Neural crest cell (in vitro differentiated cells): ENCODE measurements at places on chromosomes 7 and 10. TPM values are rescaled to one million over a fixed set of nuclear protein-coding genes. Genes with fewer than 3 reads are reported as not detected.

Gene EPHB4
- total RNA-seq: 80.4 and 84.5 TPM in 2 replicates

Gene FAM241B
- 11.6 and 12.5 TPM in 2 replicates for total RNA-seq

Gene NUDT13
- total RNA-seq: 3.4 and 4.6 TPM in 2 replicates

Gene C7orf57
- not detected in 2 replicates for total RNA-seq

Gene ARPC1B
- total RNA-seq: 67.7 and 71.6 TPM in 2 replicates

Gene CCDC146
- total RNA-seq: 3.2 and 6.4 TPM in 2 replicates

Gene RNF32
- 1.2 and 1.4 TPM in 2 replicates for total RNA-seq

Gene TCAF2
- 0.09 and 0.11 TPM in 2 replicates for total RNA-seq

Gene KCNH2
- total RNA-seq: 10.7 and 12.4 TPM in 2 replicates

Gene SVIL
- total RNA-seq: 57.5 and 57.7 TPM in 2 replicates

Gene CFAP70
- 0.65 and 0.84 TPM in 2 replicates for total RNA-seq

Gene COL1A2
- 98.8 and 110 TPM in 2 replicates for total RNA-seq

Gene CALML3
- not detected in 2 replicates for total RNA-seq

GRCh38 chr10:102644646-102645387, 538 bp downstream of the TRIM8 start:
- peak; percentile 55 for DNase-seq

DNA sequence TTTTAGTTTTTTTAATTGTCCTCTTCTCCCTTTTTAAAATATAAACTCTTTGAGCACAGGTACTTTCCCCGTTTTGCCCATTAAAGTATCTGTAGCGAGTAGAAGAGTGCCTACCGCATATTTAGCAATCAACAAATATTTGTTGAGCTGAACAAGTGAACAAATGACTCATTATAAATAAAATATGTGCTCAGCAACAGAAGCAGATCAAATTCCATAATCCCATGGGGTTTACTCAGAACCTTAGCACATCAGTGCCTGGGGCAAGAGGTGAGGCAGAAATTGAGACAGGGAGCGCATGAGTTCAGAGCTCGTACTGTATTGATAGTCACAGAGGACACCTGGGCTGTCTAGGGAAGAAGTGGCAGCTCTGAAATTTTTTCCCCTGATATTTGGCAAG, 161.0 kb downstream of the SEM1 start:
- no peak for DNase-seq

GRCh38 chr7:56023500-56023899, 27.7 kb downstream of the PSPH start:
- no peak for DNase-seq

GRCh38 chr10:95987685-95988426, 55.5 kb upstream of the CCNJ start:
- DNase-seq: no peak

DNA sequence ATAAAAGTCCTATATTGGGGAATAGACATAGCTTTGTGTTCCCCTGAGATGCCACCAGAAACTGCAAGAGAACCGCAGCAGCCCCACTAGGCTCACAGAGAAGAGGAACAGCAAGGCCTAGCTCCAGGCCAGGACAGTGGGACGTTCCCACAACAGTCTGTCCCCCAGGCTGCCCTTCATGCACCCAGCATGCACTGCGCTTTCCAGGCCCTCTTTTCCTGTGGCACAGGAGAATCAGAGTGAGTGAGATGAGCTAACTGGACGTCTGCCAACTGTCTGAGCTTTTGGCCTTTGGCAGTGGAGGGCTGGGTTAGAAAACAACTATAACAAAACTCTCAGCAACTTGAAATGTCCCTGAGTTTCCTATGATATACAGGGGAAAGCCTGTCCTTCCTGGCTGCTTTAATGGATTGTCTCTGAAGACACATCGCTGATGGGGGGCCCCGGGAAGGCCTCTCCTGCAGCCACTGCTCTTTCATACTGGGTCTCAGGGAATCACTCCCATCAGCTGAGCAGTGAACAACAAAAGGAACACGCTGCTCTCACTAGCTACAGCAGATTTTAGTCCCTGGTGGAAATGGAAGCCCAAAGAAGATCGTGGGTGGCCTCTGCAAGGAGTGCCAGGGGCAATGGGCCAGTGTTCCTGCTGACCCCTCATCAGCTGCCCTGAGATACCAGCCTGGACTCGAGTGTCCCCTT, 53.5 kb downstream of the PODXL start:
- no peak for DNase-seq

DNA sequence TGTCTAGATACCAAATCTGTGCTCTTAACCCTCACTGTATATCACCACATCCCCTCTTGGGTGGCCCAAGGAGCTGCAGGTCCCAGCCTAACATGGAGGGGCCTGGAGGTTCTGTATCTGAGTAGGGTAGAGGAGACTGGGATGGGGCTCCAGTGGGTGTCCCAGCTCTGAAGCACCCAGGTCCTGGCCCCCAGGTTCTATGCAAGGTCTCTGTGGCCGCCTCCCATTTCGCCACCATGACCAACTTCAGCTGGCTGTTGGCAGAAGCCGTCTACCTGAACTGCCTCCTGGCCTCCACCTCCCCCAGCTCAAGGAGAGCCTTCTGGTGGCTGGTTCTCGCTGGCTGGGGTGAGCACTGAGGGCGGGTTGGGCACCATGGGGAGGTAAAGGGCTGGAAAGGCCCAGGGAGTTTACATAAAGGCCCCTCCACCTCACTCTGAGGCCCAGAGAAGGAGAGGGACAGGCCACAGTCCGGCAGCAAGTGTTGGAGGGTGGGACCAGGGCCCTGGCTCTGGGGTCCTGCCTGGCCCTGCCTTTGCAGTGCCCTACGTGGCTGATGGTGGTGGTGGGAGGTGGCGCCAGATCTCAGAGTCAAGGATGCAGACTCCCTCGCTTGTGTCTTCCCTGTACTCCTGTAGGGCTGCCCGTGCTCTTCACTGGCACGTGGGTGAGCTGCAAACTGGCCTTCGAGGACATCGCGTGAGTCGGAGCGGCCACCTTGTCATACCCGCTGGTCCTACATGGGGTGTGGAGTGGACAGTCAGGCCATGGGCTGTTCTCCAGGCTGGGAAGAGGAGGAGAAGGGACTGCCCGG, 10.2 kb downstream of the GHRHR start:
- no peak for DNase-seq

DNA sequence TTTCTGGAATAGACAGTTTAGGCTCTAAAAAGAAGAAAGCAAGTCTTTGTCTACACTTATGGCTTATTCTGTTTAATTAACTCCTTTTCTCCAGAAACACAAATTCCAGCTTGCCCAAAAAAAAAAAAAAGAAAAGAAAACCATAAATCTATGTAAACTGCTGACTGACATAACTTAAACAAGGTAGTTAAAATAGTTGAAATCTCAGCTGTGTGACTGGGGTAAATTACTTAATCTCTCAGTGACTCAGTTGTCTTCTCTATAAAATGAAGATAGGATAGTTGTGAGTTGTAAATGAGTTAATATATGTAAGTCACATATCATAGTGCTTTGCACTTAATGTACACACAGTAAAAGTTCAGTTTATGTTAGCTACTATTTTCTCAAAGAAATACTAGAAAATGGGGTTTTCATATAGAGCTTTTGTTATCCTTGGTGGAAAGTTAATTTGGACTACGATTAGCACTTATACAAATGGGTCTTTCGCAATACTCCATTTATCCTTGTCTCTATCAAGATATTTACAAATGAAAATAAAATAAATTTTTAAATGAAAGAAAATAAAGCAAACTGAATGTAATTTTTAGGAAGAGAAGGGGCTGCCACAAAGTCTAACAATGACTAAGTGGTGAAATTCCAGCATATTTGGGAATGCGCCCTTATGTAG, 200.9 kb downstream of the MBL2 start:
- DNase-seq: no peak

- DNase-seq: no peak
These were observed 21.9 kb upstream of the CDCA7L start for GRCh38 chr7:21967598-21968003.

GRCh38 chr7:27073076-27073475, 22.7 kb downstream of the HOXA1 start:
- DNase-seq: no peak

DNA sequence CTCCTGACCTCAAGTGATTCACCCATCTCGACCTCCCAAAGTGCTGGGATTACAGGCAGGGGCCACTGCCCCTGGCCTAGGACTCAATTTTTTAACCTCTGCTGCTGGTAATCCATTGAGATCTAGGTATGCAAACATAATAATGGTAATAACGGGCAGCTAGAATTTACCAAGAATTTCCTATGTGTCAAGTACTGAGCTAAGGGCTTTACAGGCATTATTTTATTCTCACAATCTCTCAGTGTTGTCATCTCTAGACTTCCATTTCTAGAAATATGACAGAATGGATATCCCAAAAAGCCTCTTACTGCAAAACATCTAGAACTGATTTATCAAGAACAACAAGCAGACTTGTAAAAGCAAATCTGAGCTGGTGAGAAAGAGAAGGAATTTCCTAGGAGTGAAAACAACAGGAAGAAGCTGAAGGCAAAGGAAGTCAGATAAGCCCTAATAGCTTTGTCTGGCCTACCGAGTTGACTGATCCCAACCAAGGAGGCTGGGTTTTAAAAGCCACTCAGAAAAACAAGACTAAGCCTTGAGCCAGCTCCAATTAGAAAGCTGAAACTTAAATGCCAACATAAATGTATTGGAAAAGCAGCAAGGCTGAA, 70.6 kb downstream of the CCDC71L start:
- no peak for DNase-seq

GRCh38 chr7:127872122-127872521, 159.1 kb downstream of the LRRC4 start:
- no peak for DNase-seq

- peak; percentile 62 for DNase-seq
These were observed 99.5 kb downstream of the HIP1 start for GRCh38 chr7:75639071-75639885.

GRCh38 chr7:151795168-151795811, 81.6 kb downstream of the PRKAG2 start:
- DNase-seq: no peak

DNA sequence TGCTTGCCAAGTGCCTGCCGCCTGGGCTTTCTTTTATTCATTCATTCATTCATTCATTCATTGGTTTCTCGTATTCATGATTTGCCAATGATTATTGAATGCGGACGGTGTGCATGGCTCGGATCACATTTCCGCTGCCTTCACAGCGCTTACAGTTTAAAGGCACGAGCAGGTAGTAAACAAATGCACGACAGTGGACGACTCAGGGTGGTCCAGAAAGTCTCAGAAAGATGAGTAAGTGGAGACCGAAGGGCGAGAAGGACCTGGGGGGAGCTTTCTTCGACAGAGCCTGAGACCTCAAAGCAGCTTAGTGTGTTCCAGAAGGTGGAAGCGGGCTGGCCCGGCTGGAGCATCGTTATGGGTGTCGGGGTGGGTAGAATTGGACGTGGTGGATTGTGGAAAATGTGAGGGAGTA, 506 bp downstream of the MCM10 start:
- DNase-seq: peak; percentile 7

GRCh38 chr7:17134786-17135185, 163.7 kb upstream of the AHR start:
- DNase-seq: no peak

GRCh38 chr10:126654579-126654978, 15.9 kb downstream of the C10orf90 start:
- DNase-seq: no peak

DNA sequence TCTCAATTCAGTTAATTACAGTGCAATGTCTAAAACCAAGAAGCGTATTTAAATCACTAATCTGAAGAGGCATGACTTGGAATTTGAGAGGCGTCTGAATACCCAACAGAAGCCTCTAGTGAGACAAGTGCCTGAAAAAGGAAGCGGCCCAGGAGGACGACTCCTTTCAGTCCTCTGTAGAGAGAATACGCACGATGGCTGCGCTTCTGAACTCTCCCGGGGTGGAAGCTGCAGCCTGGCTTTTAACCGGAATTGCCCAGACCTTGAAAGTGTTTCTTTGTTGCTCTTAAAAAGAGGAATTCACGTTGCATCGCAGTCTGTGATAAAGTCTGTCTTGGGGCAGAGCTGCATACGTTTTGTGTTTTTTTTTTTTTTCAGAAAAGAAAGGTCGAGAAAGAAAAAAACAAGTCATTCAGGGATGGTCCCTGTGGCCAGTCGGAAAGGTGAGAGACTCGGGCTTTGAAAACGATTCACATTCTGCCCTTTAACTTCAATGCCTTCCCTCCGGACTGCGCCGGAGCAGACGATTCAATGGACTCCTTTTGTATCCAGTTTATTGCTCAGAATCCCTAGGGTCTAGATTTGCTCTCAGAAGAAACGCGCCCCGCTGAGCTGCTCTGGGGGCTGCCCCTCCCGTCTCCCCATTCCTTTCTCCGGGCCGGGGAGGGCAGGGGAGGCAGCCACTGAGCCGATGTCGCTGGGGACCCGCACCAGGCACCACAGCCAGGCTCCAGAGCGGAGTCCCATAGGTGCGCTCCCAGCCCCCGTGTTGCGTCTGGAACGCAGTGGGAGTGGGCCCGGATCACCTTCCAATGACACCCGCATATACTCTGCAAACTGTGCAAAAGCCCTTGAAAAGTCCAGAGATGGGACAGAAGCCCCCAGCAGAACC, 994 bp upstream of the PTF1A start:
- no peak for DNase-seq

DNA sequence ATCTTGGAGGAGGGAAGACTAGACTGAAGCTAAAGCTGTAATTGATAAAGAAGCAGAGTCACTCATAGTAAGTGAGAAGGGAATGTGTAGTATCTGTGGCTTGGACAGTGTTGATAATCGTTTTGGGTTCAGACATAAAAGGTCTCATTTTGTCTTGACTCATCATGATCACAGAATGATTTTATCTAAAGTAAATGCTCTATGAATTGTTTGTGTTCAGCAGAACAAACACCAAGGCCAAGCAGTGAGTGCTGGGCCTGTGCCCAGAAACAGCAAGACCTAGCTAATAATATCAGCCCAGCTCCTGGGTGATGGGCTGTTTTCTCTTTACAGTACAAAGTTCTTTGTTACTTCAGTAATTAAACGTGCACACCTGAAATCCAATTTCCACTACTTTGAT, 26.7 kb upstream of the CD36 start:
- DNase-seq: no peak

DNA sequence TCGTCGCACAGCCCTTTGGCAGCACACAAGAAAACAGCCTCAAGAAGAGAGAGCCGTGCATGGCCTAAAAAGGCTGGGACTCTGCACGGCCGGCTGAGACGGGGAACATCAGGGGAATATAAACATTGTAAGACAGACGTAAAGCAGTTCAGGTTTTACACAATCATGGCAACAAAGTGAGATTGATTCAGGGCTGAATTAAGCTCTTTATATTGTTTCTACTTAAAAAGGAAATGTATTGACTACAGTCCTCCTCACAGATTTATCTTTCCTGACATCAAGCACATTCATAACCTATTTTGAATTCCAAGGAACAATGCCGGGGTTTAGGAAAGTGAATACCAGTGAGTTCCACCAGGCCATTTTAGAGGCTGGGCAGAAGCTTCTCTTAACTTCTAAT, 25.2 kb downstream of the SORBS1 start:
- no peak for DNase-seq

DNA sequence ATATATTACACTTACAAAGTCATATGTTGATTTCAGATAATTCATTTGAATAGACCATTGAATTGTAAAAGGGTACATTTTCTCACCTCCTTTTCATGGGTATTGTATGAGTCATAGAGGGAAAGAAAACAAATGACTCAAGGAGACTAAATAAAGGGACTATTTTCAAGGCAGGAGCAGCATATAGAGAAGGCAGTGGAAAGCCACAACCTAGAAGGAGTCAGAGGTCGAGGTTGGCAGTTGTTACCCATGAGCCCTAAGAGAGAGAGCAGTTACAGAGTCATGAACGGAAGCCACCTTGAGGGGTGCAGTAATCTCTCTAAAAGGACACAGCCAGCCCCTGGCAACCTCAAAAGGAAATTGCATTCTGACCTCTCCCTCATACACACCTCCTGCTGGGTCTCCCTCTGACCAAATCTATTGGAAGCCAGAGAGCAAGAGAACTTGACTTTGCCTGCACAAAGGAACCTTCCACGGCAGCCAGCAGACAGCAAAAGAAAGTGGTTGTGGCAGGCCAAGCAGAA, 137.9 kb downstream of the GRM8 start:
- no peak for DNase-seq

GRCh38 chr10:87575851-87576250, 71.2 kb downstream of the MINPP1 start:
- no peak for DNase-seq
